ENCODE measurements at places on chromosomes 11 and 22.

DNA sequence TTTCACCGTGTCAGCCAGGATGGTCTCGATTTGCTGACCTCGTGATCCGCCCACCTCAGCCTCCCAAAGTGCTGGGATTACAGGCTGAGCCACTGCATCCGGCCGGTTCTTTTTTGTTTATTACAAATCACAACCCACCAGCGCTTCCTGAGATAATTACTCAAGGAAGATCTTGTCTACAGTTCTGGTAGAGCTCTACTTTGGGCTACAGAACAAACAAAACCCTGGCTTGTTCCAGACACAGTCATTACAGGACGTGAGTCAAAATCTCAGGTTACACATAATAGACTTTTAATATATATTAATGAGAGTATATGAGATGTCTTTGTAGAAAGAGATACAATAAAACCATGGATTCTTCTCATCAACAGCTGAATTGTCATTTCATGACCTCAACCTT lies 42.8 kb upstream of the NUP50 start:
- DNase-seq: no peak

DNA sequence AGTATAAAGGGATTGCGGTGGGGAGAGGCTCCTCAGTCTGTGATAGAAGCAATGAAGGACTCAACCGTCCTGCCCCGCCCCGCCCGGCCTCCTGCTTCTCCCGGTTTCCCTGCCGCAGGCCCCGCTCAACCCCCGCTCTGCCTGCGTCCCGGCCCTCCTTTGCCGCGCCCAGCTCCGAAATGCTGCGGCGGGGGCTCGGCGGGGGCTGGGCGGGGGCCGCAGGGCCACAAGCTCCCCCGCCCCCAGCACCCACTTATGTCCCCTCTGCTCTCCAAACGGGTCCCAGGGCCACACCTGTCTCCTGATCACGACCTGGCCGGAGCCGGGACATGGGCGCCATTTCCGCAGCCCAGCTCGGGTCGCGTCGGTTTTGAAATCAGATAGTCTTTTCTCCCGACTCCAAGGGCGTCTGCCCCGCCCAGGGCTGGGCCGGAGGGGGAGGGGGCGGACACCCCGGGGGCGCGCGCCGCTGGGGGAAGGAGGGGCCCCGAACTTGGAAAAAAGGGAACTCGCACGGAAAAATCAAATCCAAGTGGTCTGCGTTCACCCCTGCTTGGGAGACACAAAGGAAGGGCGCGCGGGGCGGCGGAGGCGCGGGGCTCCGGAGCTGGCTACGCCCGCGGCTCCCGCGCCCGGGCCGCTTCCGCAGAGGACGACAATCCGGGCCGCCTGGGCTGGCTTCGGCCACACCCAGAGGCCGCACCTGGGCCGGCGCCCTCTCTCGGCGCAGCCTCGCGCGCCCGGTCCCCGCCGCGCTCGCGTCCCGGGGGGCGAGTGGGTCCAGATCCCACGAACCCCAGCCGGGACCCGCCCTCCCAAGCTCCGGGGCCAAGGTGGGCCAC lies 70.6 kb upstream of the EP300 start:
- DNase-seq: no peak

DNA sequence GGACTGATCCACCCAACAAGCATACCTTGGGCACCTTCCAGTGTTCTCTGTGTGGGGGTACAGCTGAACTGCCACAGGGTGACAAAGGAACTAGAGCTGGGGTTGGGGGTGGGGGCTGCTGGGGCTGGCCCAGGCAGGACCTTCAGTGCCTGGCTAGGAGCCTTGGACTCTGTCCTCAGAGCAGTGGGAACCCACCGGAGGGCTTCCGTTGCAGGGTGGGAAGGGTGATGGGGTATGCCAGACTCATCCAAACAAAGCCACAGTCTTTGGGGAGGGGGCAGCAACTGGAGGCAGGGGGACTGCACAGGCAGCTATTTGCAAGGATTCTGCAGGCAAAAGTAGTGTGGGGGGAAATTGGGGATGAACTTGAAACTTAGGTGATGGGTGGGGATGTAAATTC lies 35.7 kb upstream of the CLDN5 start:
- no peak for DNase-seq

DNA sequence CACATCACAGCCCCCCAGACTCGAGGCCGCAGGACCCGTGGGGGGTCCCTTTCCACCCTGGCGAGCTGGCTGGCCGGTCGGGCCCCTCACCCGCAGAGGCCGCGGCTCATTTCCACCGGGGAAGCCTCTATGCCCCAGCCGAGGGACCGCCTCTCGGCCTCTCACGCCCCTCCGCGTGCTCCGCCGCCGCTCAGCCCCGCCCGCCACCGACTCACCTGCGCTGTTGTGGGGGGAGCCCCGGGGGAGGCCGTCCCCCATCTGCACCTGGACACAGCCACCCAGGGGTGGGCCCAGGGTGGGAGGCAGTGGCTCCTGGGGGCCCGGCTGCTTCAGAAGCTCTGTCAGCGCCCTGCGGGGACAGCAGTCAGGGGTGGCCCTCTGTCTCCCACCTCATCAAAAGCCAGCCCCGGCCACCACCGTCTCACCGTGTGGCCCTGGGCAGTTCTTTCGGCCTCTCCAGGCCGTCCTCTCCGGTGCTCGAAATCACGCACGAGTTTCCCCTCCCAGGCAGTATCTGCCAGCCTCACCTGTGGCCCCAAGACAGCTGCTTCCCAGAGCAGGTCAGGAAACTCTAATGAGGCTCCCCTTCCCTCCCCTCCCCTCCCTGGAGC lies 3.8 kb downstream of the SHISA8 start:
- DNase-seq: no peak

- DNase-seq: no peak
These were observed 36.8 kb downstream of the MYH9 start for GRCh38 chr22:36350751-36351594.

GRCh38 chr22:44956840-44957767 lies 52.7 kb downstream of the PHF21B start:
- DNase-seq: no peak

GRCh38 chr11:35376613-35377012 lies 42.7 kb downstream of the SLC1A2 start:
- DNase-seq: no peak

GRCh38 chr11:27514076-27514475 lies 7.5 kb upstream of the LIN7C start:
- no peak for DNase-seq

DNA sequence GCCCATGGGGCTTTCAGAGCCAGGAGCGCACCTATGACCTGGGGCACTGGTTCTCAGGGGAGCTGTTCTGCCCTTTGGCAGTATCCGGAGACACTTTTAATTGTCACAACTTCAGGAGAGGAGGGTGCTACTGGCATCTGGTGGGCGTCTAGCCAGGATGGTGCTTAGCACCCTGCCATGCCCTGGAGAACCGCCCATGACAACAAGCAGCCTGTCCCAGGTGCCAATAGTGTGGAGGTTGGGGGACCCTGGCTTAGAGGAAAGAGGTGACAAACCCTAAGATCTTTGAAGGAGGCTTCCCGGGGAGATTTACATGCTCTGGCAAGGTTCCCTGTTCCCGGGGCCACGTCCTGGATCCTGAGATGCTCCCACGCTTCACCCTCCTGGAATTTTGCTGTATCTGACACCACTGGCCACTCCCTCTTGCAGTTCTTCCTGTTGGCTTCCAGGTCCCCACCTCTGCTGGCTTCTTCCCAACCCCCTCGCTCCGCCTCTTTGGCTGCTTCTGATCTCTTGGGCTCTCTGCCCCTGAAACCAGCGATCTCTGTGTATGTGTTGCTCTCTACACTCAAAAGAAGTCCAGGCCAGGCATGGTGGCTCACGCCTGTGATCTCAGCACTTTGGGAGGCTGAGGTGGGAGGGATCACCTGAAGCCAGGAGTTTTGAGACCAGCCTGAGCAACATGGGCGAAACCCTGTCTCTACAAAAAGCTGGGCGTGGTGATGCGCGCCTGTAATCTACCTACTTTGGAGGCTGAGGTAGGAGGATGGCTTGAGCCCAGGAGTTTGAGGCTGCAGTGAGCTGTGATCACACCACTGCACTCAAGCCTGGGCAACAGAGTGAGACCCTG lies 31.1 kb downstream of the FADS3 start:
- no peak for DNase-seq

- DNase-seq: no peak
These were observed 4.6 kb upstream of the TMEM123 start for GRCh38 chr11:102457056-102457677.

DNA sequence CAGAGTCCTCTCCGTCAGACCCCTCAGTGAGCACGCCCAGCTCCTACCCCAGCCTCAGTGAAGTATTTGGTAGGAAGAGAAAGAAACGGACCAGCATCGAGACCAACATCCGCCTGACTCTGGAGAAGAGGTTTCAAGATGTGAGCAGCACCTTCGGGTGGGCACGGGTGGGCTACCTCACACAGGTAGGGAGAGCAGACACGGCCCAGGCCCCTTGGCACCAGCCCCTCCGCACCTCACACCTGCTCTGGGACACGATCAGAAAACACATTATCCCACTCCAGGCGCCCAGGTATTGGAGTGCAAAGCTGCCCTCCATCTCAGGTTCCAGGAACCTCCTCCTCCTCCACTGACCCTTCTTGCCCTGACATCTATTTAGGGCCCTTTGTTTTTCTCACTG lies 17.6 kb upstream of the TLCD5 start:
- no peak for DNase-seq

DNA sequence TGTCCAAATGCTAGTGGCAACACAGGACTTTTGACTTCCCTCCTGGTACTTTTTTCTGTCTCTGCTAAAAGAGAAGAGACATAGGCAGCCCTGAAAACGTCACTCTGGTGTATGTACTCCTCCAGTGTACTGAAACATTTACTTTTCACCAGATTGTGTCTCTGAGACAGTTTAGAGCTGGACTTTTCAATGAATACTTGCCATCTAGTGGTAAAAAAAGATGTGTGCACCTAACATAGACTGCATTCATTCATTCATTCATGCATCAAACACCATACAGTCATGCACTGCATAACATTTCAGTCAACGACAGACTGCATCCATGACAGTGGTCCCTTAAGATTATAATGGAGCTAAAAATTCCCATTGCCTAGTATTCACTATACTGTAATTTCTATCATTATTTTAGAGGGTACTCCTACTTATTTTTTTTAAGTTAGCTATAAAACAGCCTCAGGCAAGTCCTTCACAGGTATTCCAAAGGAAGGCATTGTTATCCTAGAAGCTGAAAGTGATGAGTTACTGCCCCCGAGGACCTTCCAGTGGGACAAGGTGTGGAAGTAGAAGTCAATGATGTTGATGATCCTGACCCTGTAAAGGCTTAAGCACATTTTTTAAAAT lies 186.2 kb downstream of the SPON1 start:
- DNase-seq: no peak

GRCh38 chr11:120525261-120526171 lies 14.0 kb downstream of the GRIK4 start:
- DNase-seq: no peak

DNA sequence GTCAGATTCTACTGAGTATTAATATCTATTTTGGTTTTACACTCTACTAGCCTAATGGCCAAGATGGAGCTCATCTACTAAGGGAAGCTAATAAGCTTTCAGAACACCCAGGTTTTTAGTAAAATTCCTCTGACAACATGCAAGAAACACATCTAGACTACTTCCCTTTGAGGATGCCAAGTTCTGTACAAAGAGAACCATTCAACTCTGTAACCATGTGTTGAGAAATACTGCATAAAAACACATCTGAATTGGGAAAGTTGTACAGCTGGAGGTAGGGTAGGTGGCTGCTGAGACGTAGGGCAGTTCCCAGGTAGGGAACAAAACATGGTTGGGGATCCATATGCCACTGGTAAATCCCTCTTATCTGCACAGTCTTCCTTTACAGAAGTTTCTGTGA lies 66.2 kb downstream of the SC5D start:
- no peak for DNase-seq

DNA sequence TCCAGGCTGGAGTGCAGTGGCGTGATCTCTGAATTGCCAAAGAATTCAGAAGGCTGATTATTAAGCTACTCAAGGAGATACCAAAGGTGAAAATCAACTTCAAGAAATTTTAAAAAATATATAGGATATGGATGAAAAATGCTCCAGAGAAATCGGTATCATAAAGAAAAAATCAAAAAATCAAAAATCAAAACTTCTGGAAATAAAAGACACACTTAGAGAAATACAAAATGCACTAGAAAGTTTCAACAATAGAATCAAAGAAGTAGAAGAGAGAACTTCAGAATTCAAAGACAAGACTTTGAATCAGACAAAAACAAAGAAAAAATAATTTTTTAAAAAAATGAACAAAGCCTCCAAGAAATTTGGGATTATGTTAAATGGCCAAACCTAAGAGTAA lies 45.6 kb upstream of the CLTCL1 start:
- no peak for DNase-seq

GRCh38 chr11:47477323-47477722 lies 28.4 kb upstream of the RAPSN start:
- no peak for DNase-seq

DNA sequence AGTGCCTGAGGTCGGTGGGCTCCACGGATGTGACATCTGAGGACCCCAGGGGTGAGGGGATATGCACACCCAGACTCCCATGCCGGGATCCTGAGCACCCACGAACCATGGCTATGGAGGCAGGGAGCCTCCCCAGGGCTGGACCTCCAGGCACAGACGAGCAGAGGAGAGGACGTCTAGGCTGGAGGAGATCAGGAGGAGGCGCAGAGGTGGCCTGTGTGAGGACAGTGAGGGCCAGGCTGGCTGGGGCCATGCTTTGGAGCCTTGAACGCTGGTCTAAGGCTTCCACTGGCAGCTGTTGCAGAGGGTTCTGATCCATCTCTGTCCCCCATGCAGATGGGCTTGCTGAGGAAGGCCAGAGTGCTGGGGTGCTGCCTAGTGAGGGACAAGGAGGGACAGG lies 29.0 kb downstream of the FGF4 start:
- DNase-seq: no peak

- DNase-seq: no peak
These were observed 38.2 kb upstream of the LYVE1 start for GRCh38 chr11:10606536-10607208.

- no peak for DNase-seq
These were observed 2.8 kb downstream of the ZFTA start for GRCh38 chr11:63765688-63766241.

DNA sequence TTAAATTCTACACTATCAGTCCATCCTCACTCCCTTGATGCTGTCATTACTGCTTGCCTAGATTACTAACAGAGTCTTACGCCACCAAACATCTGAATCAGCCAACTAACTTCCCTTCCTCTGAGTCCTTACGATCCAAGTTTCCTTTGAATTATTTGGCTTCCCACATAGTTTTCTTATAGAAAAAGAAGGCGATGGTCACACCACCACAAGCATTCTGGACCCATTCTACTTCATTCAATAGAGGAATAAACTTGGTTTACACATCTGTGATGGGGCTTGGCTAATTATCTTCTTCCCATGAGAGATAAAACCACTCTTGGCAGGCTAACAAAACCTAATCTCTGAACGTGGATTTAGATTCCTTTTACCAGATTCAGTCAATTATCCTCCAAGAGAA lies 35.0 kb downstream of the INTS4 start:
- DNase-seq: no peak
